ENCODE measurements at places on chromosomes 6 and 20. TPM values are rescaled to one million over a fixed set of nuclear protein-coding genes. Genes with fewer than 3 reads are reported as not detected.
A peak's percentile ranks its signal among the peaks of the same experiment; 100 is the strongest.

Gene COX4I2
- not detected for total RNA-seq

DNA sequence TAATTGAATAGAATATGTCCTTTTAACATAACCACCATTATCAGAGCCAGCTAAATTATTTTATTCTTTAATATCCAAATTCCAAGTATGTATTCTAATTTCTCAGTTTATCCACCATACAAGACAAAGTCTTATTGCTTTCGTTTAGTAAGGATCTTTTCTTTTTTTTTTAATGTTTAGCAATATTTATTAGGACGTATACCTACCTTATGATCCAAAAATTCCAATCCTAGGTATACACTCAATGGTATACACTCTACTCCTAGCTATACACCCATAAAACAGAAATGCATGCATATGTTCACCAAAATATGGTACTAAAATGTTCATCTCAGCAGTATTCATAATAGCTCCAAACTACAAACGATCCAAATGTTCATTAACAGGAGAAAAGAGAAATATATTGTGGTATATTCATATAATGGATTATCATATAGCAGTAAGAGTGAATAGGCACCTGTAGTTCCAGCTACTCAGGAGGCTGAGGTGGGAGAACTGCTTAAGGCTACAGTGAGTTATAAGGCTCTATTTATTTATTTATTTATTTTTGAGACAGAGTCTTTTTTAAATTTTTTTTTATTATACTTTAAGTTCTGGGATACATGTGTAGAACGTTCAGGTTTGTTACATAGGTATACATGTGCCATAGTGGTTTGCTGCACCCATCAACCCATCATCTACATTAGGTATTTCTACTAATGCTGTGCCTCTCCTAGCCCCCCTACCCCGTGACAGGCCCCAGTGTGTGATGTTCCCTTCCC lies 17.3 kb downstream of the TNFAIP3 start:
- no peak for DNase-seq

GRCh38 chr6:36719126-36719525 lies 21.5 kb downstream of the RAB44 start:
- no peak for DNase-seq

Gene SDCBP2
- 3.7 TPM for total RNA-seq

DNA sequence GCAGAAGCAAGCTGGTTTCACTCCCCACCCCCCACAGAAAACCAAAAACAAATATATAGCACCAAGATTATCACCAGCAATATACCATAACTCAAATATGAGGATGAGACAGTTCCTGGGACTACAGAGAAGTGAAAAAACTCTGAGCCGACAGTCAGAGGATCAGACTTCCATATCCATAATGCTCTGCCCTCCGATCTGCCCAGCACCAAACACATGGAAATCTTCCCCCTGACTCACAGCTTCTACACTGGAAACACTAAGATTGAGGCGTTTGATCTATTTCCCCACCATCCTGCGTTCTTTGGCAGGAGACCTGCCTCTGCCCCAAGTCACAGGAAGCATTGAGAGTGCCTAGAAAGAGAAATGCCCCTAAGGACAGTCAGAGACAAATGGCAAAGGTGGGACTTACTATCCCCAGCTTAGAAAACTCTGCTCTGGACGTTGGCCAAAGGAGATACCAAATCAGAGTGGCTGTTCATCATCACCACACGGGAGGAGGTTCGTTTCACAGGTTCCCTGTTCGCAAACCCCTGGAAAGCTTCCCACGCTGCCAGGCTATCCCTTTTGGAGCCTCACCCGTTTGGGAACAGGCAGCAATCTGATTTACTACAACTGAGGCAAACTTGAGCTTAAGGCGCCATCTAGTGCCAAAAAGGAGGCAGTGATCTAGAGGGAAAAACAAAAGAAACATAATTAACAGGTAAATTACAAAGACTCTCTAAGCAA lies 48.7 kb upstream of the SRSF6 start:
- peak; percentile 50 for DNase-seq

DNA sequence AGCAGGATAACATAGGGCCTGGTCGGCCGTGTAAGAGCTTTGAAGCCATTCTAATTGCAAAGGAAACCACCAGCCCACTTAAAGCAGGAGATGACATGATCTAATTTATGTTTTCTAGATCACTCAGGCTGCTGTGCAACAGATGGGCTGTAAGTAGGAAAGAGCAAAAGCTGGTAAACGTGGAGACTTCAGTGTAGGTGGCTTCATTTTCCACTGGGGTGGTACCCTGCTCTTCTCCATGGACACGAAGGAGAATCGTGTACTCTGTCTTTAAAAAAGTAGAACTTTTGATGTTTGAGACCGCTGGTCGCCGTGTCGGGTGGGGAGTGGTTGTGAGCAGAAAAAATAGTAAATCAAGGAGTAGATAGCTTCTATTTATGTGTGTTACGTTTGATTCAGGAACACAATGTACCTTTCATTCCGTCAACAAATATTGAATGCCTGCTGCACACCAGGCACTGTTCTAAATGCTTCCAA lies 6.4 kb downstream of the CASS4 start:
- DNase-seq, result no peak

GRCh38 chr6:104365451-104366234 lies 494.1 kb downstream of the HACE1 start:
- DNase-seq, result no peak

GRCh38 chr6:168804331-168804730 lies 363.3 kb downstream of the SMOC2 start:
- DNase-seq, result no peak

Gene KCNK15
- total RNA-seq, result not detected

GRCh38 chr20:298776-299391 lies 1.5 kb downstream of the ZCCHC3 start:
- no peak for DNase-seq

DNA sequence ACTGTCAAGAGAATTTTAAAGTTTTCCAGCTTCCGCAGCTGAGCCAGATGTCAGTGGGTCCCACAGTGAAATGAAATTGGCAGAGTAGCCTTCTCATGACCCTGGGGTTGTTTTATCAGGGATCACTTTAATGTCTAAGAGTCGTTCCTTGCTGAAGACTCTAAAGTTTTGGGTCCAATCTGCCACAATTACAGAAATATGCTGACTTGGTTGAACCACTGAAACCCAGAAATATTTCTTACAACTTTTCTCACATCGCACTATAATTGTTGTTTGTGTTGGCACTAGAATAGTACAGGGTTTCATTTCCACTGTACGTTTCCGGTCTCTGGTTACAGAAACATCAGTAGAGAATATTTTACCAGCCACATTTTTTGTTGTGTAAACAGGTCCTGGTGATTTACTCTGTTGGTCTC lies 109.0 kb downstream of the HMGCLL1 start:
- peak; percentile 26 for DNase-seq

GRCh38 chr6:13593103-13593502 lies 18.7 kb downstream of the SIRT5 start:
- no peak for DNase-seq

GRCh38 chr6:117906507-117906957 lies 532 bp upstream of the SLC35F1 start:
- DNase-seq, result no peak

Gene RNF39
- not detected for total RNA-seq

GRCh38 chr20:58452667-58453255 lies 62.4 kb downstream of the APCDD1L start:
- no peak for DNase-seq
